ENCODE measurements at places on chromosomes 5 and 9. TPM values are rescaled to one million over a fixed set of nuclear protein-coding genes. Genes with fewer than 3 reads are reported as not detected.

The PCDHGA9 gene
- 3.2 TPM for polyA plus RNA-seq

The ARID3C gene
- not detected for polyA plus RNA-seq

The SLC36A2 gene
- not detected for polyA plus RNA-seq

The WNK2 gene
- polyA plus RNA-seq, result not detected

The FLT4 gene
- polyA plus RNA-seq, result 0.14 TPM

The GPR150 gene
- 0.23 TPM for polyA plus RNA-seq

The IRX2 gene
- 0.40 TPM for polyA plus RNA-seq

The EQTN gene
- not detected for polyA plus RNA-seq

The SOHLH1 gene
- not detected for polyA plus RNA-seq

The GCNT4 gene
- polyA plus RNA-seq, result 14.6 TPM

The HTR4 gene
- polyA plus RNA-seq, result not detected

The PAM gene
- 260 TPM for polyA plus RNA-seq

The ADGRD2 gene
- not detected for polyA plus RNA-seq

The SLC25A2 gene
- not detected for polyA plus RNA-seq

The WWC1 gene
- polyA plus RNA-seq, result 3.2 TPM

The APC gene
- 22.9 TPM for polyA plus RNA-seq

The MTRR gene
- 45.1 TPM for polyA plus RNA-seq

The TSSK1B gene
- not detected for polyA plus RNA-seq

The LRRC70 gene
- 0.17 TPM for polyA plus RNA-seq

The NKD2 gene
- polyA plus RNA-seq, result not detected

The COL27A1 gene
- polyA plus RNA-seq, result 2.4 TPM

The DDX4 gene
- polyA plus RNA-seq, result not detected

The THBS4 gene
- 0.79 TPM for polyA plus RNA-seq

The ZNF883 gene
- 3.1 TPM for polyA plus RNA-seq

The PCDHB10 gene
- polyA plus RNA-seq, result 0.78 TPM

The SVEP1 gene
- 46.3 TPM for polyA plus RNA-seq

The GRM6 gene
- not detected for polyA plus RNA-seq
